GM20000 (cell line): ENCODE measurements at places on chromosomes 4 and X.

DNA sequence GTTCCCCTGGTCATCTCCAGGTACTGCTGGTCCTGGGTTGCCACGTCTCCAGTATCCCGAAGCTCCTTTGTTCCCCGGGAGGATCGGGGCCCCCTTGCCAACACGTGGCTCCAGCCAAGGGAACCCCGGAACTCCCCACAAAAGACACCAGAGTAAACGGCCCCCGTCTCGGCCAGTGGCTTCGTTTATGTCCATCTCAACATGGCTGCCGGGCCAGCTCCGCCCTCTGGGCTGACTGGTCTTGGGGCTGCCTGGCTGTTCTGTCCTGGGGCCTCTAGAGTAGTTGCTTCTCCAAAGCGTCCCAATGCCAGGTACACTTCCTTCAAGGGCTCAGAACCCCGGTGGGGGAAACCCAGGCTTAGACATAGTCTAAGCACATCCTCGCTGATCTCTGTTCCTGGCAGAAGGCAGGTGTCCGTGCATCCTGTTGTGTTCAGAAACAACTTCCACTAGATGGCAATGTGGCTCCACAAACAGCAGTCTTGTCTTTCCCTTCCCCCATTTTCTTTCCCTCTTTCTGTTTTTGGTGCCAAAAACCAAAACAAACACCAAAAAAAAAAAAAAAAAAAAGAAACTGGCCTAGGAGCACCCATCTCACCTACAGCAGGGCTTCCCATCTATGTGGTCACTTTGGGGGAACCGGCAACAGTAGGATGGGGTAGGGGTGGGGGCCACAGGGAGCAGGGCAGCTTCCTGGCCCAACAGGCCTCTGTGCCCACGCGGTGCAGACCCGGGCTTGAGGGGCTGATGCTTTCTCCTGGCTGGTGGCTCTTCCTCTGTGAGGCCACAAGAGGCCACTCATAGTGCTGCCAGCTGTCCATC lies 35.3 kb downstream of the NBDY start:
- DNase-seq, result peak; percentile 67

DNA sequence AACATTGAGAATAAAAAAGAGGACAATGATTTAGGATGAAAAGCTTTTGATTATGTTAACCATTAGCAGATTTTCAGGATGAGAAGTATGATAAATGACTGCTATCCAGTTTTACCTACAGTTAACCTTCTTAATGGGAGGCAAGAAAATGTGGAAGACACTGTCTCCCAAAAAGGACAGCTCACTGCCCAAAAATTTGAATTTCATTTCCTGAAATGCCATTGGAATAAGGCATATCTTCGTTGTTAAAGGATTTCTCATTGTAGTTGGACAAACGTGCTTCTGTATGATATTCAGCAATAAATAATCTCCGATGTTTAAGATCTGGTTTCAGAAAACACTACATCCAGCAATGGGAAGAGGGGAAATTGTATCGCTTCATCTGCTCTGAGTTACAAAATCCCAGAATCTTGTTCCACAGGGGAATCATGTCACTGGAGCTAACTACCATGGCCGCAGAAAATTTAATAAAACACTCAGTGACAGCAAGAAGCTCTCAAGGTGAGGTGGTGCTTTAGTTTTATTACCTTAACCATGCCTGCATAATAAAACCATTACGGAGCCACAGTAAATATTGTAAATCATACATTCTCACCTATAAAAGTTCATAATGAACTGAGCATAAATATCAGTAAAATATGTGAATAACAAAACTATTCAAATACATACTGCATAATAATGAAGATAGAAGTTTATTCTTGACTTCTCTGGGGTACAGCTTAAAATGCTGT lies 552.3 kb downstream of the PCDH7 start:
- DNase-seq, result no peak

DNA sequence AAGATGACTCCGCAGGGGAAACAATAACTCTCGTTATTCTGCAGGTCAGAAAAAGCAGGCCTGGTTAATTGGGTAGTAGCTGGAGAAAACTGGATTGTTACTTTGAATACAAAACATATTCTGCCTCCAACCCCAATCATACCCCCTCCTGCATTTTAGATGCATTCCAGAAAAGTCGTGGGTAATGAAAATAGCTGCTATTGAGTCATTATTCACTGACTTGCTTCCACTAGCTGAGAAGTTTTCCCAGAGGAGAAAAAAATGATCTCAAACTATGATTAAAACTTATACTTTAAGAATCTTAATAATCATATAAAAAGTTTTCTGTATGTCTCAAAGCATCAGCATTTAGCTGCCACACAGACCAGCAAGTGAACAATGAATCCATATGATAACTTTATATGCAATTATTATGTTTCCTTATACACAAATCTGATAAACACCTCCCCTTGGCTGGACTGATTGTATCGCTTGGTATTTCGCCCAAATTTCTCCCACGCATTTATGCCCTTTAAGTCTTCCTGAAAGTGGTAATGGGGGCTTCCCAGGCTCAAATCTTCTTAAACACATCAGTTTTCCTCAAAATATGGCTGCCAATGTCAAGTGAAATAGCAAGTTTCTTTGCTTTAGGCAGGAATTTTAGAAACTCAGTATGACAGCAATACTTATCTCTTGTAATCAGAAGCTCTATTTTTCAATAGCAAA lies 181.0 kb downstream of the LDB2 start:
- DNase-seq, result no peak

DNA sequence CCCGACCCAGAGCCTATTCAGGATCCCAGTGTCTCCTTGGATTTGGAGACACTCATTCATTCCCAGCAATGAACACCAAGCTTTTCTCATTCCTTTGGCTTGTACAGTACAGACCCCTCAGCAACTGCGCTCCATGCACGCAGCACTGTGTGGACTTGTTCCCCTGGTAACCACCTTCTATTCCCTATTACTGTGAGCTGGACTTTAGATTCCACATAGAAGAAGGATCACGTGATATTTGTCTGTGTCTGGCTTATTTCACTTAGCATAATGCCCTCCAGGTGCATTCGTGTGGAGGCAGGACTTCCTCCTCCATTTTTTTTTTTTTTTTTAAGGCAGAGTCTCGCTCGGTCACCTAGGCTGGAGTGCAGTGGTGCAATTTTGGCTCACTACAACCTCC lies 106.4 kb downstream of the PHKA2 start:
- DNase-seq, result no peak

DNA sequence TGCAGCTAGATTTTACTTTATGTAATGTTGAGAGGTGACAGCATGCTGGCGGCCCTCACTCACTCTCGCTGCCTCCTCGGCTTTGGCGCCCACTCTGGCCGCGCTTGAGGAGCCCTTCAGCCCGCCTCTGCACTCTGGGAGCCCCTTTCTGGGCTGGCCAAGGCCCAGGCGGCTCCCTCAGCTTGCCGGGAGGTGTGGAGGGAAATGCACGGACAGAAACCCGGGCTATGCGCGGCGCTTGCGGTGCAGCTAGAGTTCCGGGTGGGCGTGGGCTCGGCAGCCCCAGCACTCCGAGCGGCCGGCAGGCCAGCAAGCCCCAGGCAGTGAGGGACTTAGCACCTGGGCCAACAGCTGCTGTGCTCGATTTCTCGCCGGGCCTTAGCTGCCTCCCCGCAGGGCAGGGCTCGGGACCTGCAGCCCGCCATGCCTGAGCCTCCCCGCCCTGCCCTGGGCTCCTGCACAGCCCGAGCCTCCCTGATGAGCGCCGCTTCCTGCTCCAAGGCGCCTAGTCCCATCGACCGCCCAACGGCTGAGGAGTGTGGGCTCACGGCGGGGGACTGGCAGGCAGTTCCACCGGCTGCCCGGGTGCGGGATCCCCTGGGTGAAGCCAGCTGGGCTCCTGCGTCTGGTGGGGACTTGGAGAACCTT lies 128.7 kb downstream of the GASK1B start:
- DNase-seq, result no peak

DNA sequence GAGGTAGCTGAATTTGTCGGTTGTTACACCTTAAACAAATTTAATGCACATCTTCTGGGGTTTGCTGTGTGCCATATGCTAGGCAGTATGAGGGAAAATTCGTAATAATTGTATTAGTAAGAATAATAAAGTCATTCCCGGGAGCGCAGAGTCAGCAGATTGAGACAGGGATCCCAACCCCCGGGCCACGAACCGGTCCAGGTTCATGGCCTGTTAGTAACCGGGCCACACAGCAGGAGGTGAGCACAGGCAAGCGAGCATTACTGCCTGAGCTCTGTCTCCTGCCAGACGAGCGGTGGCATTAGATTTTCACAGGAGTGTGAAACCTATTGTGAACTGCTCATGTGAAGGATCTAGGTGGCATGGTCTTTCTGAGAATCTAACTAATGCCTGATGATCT lies 114.9 kb downstream of the PCDH7 start:
- DNase-seq, result no peak

DNA sequence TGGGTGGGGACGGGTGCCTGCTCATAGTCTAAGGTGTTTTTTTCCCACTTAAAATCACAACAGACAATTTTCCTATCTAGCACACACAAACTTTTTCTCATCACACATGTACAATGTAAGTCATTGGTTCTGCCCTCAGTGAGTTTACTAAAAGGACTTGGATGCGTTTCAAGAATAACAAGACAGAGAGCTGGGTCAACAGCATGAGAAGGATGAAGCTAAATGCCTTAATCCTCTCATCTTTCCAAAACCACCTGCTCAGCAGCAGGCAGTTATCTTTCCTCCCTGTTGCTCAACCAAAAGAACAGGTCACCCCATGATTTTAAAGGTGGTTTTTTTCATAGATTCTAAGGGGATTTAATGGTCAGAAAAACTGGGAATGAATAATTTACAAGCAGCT lies 40.1 kb downstream of the OFD1 start:
- no peak for DNase-seq

GRCh38 chrX:21873063-21873775 lies 17.4 kb downstream of the YY2 start:
- DNase-seq, result no peak

DNA sequence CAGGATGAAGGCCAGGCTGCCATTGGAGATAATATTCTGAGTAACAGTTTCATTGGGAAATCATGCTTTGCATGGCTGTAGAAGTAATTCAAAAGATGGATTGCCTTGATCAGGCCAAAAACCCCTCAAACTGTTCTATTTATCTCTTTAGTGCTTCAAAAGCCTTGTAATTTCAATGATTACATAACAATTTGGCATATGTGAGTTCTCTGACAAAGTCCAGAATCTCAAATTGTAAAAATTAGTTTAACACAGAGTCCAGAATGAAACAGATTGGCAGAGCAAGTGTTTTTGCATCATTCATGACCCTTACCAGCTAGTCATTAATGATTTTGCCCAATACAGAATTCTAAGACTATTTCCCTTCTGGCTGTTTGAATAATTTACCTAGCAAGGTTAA lies 347.3 kb downstream of the SPRY1 start:
- no peak for DNase-seq

GRCh38 chrX:136639506-136640176 lies 8.3 kb upstream of the CD40LG start:
- DNase-seq, result no peak

DNA sequence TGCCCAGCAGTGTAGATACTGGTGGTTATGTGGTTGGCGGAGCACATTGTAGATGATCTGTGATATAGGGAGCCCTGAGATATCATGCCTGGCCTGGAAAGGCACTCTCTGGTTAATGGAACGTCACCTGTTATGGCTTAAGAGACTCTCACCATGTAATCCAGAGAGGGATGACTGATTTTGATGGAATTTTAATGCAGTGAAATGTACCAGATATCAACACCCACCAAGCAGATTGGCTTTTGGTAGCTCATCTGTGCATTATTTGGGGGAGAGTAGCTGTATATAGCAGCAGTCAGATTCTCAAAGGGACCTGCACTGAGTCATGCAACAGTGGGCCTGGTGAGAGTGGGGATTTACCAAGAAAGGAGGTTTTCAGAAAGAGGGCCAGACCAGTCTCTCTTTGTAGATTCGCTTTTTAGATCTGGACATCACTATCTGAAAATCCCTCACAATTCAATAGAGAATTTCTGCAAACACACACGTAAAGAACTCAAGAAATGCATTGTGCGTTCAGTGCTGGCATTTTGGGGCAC lies 17.3 kb downstream of the TSC22D3 start:
- no peak for DNase-seq

DNA sequence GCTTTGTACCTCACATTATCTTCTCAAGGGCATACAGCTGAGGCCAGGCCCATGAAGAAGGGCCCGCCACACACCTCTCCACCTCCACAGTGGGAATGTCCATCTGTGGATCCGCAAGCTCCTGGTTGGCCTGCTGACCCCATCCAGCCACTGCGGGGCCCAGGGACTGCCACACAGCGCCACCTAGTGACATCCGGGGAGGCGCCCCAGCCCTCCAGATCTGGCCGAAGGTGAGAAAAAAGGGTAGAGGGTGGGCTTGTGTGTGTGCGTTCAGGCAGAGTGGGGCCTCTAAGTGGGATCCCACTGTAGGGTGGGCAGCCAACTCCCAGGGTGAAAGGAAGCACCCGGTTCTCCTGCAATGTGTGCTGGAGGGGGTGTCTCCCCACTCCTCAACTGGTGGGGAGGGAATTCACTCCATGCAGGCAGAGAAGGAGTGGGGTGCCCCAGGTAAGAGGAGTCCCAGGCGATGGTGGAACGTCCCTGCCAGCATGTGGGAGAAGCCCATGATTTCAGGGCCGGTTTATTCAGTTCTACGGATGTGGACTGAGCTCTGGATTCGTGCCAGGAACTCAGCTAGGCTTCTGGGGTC lies 117.3 kb downstream of the ENPP6 start:
- DNase-seq, result no peak

DNA sequence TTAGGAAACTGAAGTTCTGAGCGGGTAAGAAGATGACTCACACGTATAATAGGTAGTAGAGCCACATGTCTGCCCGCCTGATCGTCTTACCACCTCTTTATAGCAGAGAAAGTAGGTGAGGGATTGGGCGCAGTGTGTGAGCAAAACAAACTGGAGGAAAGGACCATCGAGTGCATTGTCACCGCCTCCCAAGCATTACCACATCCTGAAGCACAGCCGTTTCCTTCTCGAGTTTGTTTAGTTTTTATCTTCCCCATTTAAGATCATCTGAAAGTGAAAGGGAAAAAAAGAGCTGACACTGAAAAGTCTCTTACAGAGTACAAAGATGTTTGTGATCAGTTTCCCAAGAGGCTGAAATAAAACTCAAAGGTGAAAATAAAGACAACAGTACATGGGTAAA lies 14.8 kb downstream of the PDK3 start:
- DNase-seq, result peak; percentile 51

GRCh38 chr4:67871867-67872266 lies 11.9 kb downstream of the TMPRSS11D start:
- peak; percentile 32 for DNase-seq
